ENCODE measurements at places on chromosomes 6 and 20.
A peak's percentile ranks its signal among the peaks of the same experiment; 100 is the strongest.

GRCh38 chr6:11770546-11771466 lies 7.8 kb downstream of the ADTRP start:
- no peak for DNase-seq

DNA sequence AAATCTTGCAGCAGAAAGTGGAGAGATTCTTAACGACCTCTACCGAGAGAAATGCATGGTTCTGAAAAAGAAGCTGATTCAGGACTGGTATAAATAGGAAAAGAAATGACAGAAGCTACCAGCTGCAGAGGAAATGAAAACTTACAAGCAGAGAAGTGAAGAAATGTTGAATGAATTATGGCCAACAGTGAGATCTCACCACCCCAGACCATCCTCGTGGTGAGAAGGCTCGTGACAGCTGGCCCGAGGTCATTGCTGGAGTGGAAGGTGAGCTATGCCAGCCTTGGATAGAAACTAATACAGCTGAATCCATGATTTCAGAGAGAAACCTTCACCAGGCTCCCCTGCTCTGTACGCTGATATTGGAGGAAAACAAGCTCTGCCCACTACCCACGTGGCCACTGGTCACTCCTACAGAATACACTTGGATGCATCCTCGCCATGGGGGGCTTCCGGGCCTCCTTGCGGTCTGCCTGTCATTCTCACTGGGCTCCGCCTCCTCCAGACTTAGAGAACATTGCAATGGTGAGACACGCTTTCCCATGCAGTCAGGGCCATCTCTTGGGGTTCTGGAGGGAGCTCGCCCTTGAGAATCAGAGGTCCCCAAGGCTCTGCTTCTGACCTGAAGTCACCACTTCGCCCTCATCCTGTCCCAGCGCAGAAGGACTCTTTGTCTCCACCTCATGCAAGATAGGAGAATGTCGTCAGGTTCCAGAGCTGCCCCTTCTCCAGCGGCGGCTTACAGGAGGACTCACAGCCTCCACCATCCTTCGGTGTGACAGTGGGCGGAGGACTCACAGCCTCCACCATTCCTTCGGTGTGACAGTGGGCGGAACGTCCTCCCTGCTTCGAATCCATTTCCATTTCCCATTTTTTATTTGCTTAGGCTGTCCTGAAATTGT lies 10.6 kb upstream of the TUBB2B start:
- no peak for DNase-seq

DNA sequence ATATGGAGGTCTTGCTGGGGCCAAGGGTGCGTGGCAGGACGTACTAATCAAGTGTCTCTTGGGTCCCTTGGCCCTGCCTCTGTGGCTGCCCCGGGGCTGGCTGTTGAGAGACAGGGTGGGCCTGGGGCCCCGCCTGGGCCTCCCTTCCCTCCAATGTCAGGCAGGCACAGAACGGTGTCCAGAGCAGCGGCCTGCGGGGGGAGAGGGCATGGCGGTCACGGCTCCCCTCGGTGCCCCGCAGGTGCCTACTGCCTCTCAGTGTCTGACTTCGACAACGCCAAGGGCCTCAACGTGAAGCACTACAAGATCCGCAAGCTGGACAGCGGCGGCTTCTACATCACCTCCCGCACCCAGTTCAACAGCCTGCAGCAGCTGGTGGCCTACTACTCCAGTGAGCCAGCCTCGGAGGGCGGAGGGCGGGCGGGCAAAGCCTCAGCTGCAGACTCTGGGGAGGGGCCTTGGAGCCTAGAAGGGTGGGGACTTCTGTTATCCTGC lies 50.0 kb downstream of the SRC start:
- DNase-seq: no peak

- DNase-seq: no peak
Measured at GRCh38 chr6:79005497-79005896, 72.6 kb downstream of the PHIP start.

DNA sequence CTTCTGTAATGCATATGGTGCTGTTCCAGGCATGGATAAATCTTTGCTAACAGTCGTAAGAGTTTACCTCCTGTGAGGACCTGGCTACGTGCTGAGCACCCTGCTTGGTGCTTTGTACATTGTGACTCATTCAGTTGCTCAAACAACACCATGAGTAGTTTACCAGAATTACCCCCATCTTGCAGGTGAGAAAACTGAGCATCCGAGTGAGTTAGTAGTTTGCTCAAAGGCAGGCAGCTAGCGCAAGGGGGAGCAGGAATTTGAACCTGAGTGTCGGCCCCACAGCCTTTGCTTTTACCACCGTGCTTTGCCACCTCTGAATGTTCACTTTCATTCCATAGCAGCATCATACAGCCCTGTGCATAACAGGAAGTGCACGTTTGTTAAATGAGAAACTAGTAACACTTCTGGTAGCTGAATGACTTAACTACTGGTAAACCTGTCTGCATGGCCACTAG lies 121.9 kb downstream of the MTHFD1L start:
- DNase-seq: peak; percentile 67

- peak; percentile 83 for DNase-seq
Measured at GRCh38 chr6:26659042-26659999, at the start of gene ZNF322. Gene ZNF322, minus strand, starts transcription at chr6:26659746. Its CDS starts 21,193 bp downstream, at chr6:26638553.

GRCh38 chr6:143529095-143529494 lies 17.6 kb upstream of the FUCA2 start:
- no peak for DNase-seq

DNA sequence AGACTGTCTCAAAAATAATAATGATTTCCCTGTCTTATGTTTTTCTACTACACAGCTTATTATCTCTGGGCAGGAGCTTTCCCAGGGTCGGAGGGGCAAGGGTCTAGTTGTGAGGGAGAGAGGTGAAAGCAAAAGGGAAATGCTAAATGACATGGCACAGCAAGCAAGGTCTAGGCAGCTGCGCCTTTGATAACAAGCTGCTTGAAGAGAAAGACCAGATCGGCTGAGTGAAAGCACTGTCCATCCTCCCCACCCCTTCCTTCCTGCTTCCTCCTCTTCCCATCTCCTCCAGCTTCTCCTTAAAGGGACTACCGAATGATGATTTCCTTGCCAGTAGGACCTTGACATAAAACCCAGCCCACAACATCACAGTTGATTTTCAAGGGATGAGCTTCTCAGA lies 158.1 kb upstream of the AKAP12 start:
- no peak for DNase-seq

- DNase-seq: no peak
Measured at GRCh38 chr20:2698912-2699311, 6.3 kb downstream of the EBF4 start.

DNA sequence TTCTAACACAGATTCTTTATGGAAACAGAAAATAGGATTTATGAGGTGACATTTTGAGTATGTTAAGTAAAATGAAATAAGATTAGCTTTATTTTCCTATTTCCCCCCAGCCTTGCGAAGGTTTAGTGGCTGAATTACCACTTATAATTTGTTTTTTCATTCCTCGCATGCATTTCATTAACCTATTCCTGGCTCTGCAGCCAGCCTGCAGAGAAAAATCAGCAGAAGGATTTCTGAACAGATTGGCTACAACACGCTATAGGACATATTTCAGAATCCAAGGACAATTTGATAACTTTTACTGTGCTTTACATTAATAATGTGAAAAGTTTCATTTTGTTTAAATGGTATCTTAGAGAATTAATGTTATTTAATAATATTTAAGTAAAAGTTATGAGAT lies 162.4 kb upstream of the MMS22L start:
- no peak for DNase-seq

GRCh38 chr6:72419966-72420365 lies 201.9 kb upstream of the KCNQ5 start:
- DNase-seq: no peak

- DNase-seq: peak; percentile 3
Measured at GRCh38 chr6:18211338-18211737, 53.0 kb downstream of the DEK start.

GRCh38 chr6:159714404-159714803 lies 12.9 kb upstream of the WTAP start:
- DNase-seq: no peak

DNA sequence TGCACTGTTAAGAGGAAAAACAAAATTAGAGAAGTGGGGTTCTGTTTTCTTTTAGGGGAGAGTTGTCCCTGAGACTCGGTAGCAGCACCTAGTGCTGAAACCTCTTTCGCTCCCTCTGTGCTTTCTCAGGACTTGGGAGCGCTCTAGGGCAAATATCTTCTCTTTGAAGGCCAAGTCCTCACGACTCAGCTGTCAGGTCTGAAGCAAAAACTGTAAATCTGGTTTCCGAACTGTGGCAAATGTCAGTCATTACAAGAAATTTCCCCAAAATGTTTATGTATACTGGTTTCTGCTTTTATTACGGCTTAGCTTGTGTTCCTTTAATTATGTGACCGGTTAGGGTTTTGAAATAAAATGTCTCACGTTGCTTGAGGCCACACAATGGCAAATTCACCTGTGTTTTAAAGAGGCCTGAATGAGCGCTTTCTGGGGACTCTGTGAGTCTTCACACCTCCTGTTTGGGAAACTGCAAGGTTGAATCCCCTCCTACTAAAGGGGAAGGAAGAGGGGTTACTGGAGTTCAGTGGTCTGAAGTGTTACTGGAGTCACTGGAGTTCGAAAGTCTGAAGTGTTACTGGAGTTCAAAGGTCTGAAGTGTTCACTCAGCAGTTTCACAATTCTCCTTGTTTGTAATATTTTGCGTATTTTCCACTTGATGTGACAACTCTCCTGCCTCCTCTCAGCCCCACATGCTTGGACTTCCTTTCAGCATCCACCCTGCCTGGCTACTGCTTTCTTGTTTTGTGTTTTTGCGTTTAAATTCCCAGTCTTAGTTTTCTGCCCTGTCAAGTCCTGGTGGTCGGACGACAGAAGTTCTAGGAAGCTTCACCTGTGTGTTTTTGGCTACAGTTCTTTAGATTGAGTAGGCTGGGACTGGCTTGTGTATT lies 1.6 kb downstream of the SMPDL3A start:
- no peak for DNase-seq

GRCh38 chr20:47167846-47168245 lies 188.7 kb downstream of the ZMYND8 start:
- DNase-seq: no peak

DNA sequence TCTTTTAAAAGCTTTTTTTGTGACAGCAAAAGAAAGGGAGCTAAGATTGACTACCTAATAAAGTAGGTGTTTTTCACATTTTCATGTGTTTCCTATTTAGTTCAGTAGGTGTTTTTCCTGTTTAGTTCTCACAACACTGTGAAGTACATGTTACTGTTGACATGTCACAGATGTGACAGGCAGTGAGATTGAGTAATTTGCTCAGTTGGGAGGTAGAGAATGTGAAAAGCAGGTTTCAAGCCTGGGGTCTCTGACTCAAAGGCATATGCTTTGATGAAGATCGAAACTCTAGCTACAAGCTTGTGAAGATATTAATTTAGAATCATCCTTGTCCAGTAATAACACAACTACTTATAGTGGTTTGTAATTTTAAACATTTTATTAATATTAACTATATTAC lies 43.1 kb downstream of the SLX4IP start:
- no peak for DNase-seq

DNA sequence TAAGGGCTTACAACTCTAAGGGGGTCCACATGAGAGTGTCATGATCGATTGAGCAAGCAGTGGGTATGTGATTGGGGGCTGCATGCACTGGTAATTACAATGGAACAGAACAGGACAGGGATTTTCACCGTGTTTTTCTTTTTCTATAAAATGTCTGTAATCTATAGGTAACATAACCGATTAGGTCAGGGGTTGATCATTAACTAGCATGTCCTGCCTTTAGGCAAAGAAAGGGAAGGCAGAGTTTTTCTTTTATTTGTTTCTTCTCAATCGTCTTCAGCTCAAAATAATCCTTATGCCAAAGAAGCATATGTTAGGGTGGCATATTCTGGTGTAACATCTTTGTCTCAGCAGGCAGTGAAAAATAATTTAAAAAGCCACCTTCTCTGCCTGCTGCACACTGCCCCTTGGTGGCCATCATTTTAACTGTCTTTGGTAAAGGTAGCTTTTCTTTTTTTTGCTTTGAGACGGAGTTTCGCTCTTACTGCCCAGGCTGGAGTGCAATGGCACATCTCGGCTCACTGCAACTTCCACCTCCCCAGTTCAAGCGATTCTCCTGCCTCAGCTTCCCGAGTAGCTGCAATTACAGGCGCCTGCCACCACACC lies 9.7 kb upstream of the CEP43 start:
- no peak for DNase-seq

GRCh38 chr6:100790084-100790483 lies 91.0 kb downstream of the ASCC3 start:
- DNase-seq: no peak

DNA sequence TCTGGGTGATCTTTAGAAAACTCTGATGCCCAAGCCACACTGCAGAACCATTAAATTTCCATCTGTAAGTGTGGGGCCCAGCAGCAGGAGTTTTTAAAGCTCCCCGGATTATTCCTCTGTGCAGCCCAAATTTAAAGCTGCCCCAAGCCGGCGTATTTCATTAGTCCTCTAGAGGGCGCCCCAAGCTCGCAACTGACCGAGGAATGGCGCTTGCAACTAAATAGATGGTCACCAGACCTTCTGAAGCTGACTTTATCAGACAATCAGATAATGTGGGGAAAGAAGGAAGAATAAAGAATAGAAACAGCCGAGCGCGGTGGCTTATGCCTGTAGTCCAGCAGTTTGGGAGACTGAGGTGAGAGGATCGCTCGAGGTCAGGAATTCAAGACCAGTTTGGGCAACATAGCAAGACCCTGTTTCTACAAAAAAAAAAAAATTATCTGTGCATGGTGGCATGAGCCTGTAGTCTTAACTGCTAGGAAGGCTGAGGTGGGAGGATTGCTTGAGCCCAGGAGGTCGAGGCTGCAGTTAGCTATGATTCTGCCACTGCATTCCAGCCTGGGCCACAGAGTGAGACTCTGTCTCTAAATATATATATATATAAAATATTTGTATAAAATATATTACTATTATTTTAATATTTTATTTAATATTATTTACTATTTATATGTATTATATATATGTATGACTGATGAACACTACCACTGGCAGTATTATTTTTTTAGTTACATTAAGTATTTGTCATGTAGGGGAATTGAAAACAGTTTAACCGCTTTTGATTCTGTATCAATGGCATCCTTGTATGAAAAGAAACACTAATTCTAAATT lies 56.0 kb downstream of the OTOR start:
- DNase-seq: peak; percentile 6

DNA sequence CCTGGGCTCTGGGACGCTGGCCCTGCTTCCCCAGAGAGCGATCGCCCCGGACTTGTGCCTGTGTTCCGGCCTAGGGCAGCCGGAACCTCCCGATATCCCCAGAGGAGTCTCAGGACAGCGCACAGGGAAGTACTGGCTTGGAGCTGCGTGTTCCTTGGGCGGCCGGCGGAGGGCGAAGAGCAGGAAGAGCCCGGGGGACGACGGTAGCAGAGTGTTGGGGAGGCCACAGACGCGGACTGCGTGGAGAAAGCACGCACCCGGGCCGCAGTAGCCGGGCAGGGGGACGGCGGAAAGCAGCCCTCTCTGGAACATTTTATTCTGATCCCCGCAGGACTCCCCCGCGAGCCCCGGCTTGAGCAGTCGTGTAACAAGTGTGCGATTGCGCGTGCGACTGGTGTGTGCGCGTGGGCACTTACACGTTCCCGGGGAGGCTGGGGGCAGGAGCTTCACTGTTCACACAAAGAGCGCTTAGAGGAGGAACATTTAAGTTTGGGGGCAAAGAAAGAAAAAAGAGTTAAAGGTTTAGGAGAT lies 36.1 kb downstream of the NCR2 start:
- no peak for DNase-seq

All from NK-92 treated with Interleukin-12 subunit alpha and Interleukin-12 subunit beta, amount 100 ng/mL, for 24 hours (cell line).